CD4-positive, CD25-positive, alpha-beta regulatory T cell (primary cell): ENCODE measurements at places on chromosomes 13 and 19.

DNA sequence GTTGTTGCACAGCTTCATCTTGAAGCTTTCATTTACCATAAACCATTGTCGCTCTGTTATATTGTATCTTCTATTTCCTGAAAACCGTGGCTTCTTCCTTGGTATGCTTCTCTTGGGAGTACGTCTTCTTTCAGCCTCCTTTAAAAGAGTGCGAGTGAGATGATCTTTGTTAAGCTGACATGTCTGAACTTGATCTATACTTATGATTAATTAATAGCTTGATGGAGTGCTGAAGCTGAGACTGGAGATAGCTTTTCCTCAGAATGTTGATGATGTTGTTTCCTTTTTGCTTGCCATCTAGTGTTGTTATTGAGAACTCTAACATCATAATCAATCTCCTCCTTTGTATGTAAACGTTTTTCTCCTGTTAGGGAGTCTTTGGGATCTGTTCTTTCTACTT is 529.3 kb upstream of the SPRY2 start:
- no peak for DNase-seq

- DNase-seq, result no peak
Measured at GRCh38 chr13:41614671-41615527, 157.5 kb downstream of the RGCC start.

GRCh38 chr13:97538203-97538602 is 104.2 kb downstream of the RAP2A start:
- DNase-seq, result no peak

DNA sequence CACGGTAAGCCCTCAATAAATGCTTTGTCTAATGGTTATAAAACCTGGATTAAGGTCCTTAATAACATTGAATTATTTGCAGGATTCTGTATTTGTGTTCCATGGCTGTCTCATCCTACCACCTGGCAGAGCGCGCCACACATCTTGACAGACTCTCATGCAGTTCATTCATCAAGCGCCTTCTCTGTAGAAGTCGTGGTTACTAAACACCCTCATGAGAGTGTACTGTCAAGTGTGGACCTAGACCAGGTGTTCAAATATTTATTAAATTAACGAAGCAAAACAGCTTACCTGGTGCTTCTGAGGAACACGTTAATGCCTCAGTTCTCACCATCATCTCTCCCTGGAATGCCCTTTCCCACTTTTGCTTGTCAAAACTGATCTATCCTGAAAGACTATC is 13.1 kb upstream of the FBXL3 start:
- DNase-seq, result no peak

DNA sequence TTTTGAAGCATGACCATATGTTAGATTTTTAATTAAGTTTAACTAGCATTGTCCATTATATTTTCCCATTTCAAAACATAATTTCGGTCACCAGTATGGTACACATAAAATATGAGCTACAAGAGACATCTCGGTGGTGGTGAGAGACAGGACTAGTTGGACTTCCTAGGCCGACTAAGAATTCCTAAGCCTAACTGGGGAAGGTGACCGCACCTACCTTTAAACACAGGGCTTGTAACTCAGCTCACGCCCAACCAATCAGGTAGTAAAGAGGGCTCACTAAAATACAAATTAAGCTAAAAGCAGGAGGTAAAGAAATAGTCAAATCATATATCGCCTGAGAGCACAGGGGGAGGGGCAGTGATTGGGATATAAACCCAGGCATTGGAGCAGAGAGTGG is 22.9 kb downstream of the DNAJC15 start:
- no peak for DNase-seq

GRCh38 chr19:1080360-1081161 is 13.6 kb downstream of the ARHGAP45 start:
- DNase-seq, result no peak

- DNase-seq, result no peak
Measured at GRCh38 chr13:110393761-110394160, 86.7 kb downstream of the COL4A2 start.
